ENCODE measurements at places on chromosomes 2 and 18.

DNA sequence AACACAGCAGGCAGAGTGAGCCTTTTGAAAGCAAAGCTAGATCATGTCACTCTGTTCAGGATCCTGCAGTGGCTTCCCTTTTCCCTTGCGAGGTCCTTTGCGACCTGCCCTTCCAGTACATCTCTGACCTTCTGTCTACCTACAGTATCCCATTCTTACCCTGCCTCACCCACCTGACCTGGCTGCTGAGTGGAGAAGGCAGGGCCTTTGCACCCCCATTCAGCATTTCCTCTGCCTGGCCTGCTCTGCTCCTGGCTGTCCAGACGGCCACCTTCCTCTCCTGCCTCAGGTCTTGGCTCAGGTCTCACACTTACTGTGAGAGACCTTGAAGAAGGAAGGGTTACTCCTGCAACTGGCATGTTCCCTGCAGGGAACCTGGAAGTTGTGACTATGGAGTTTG is 77.4 kb downstream of the MAPRE2 start:
- DNase-seq: no peak

GRCh38 chr2:221568299-221568698 is 3.8 kb downstream of the EPHA4 start:
- no peak for DNase-seq

GRCh38 chr18:75261430-75262223 is 51.0 kb downstream of the TSHZ1 start:
- no peak for DNase-seq

DNA sequence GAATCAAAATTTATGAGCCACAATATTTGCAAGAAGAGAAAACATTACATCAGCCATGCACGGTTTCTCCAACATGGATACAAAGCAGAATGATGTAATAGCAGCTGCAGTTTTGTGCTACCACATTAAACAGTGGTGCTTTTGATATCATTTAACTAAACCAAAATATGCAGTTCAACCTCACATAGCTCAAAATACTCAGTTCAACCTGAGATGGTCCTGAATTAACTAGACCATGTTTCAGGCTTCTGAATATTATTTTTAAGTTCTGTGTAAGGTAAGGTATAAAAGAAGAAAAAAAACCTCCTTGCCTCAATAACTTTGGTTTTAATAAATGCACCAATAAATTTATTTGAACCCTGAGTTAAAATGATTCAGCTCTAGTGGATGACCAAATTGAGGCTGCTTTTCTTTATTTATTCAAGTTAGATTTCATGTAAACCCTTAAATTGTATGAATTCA is 18.8 kb upstream of the TSPYL6 start:
- DNase-seq: no peak

GRCh38 chr2:126534478-126534877 is 121.5 kb upstream of the GYPC start:
- no peak for DNase-seq

- no peak for DNase-seq
These were observed 1.6 kb downstream of the LONRF2 start for GRCh38 chr2:100320547-100321178.

GRCh38 chr2:163802284-163802683 is 66.5 kb upstream of the FIGN start:
- no peak for DNase-seq

- DNase-seq: no peak
These were observed 17.5 kb downstream of the MGAT4A start for GRCh38 chr2:98713332-98714015.

DNA sequence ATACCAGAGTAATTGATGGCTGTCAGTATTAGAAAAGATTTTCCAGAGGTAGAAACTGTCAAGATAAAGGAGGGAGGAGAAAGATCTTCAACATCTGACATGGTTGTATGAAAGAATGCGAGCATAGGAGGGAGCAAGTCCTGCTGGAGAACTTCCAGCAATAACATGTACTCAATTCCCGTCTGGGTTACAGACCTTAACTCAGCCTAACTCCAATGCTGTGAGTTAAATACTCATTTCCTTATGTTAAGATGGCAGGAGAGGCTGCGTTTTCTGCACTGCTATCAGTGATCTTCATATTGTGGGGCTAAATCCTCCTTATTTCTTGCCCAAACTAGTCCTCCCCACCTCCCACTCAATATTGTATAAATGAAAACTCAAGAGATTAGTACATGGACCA is 6.7 kb upstream of the CERS6 start:
- DNase-seq: no peak

- no peak for DNase-seq
These were observed 66.2 kb downstream of the DIPK1C start for GRCh38 chr18:74390900-74391299.

Data from T-helper 2 cell (primary cell).